Left ventricle myocardium inferior (tissue), 1 donor: ENCODE measurements at places on chromosomes 4 and X. TPM values are rescaled to one million over a fixed set of nuclear protein-coding genes. Genes with fewer than 3 reads are reported as not detected.

TMPRSS11D gene
- not detected for total RNA-seq

- no peaks in the 10 kb centered on the region for H3K36me3 ChIP-seq
- peak overlapping the region; percentile 61 for H3K27ac ChIP-seq
- H3K4me3 ChIP-seq: no peak overlapping the region
- no peaks in the 10 kb centered on the region for H3K4me1 ChIP-seq
- H3K27me3 ChIP-seq: no peaks in the 10 kb centered on the region
These were observed 14.9 kb downstream of the ADH1A start for GRCh38 chr4:99275885-99276284.

DNA sequence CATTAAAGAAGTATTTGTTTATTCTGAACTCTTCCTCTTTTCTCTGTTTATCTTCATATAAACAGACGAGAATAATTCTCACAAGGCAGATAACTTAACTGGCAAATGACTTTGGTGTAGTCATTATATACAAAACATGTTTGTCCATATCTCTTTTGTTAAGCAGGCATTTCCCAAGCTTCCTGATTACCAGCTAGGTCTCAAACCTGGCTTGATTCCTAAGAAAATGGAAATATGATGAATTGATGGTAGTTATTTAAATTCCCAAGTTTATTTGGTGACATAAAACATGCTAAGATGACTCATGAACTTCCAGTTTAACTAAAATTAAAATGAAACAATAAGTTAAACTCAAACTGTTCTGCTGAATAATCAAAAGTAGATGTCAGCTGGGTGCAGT lies 96.8 kb downstream of the ARSJ start:
- no peak overlapping the region for H3K27ac ChIP-seq
- no peaks in the 10 kb centered on the region for H3K27me3 ChIP-seq
- H3K36me3 ChIP-seq: no peaks in the 10 kb centered on the region
- H3K4me3 ChIP-seq: no peak overlapping the region

GAGE12G gene
- total RNA-seq: not detected

HSD17B13 gene
- 0.08 TPM for total RNA-seq

LGI2 gene
- 3.0 TPM for total RNA-seq

SLITRK4 gene
- total RNA-seq: 0.30 TPM

GRCh38 chr4:180564448-180564847 lies 1678.8 kb upstream of the TENM3 start:
- H3K4me1 ChIP-seq: no peaks in the 10 kb centered on the region
- H3K36me3 ChIP-seq: no peaks in the 10 kb centered on the region
- DNase-seq: no peak
- no peak overlapping the region for H3K27ac ChIP-seq
- H3K27me3 ChIP-seq: no peaks in the 10 kb centered on the region

MAGEB1 gene
- total RNA-seq: not detected

ZDHHC9 gene
- 11.9 TPM for total RNA-seq

CXorf49 gene
- not detected for total RNA-seq

GRCh38 chrX:103687696-103688201 lies 1.2 kb upstream of the MORF4L2 start:
- H3K27ac ChIP-seq: peak overlapping the region; percentile 98
- H3K27me3 ChIP-seq: no peaks in the 10 kb centered on the region
- H3K4me3 ChIP-seq: peak overlapping the region; percentile 75
- H3K36me3 ChIP-seq: peaks cover 19% of the 10 kb centered on the region
- peaks cover 24% of the 10 kb centered on the region for H3K4me1 ChIP-seq
- DNase-seq: peak; percentile 37

- H3K36me3 ChIP-seq: no peaks in the 10 kb centered on the region
- H3K4me1 ChIP-seq: no peaks in the 10 kb centered on the region
- DNase-seq: no peak
- no peaks in the 10 kb centered on the region for H3K27me3 ChIP-seq
- no peak overlapping the region for H3K27ac ChIP-seq
These were observed 47.4 kb upstream of the APOOL start for GRCh38 chrX:84956304-84956703.

- DNase-seq: no peak
- no peaks in the 10 kb centered on the region for H3K27me3 ChIP-seq
- no peaks in the 10 kb centered on the region for H3K4me1 ChIP-seq
- no peaks in the 10 kb centered on the region for H3K36me3 ChIP-seq
- H3K4me3 ChIP-seq: no peak overlapping the region
These were observed 38.3 kb downstream of the SERPINA7 start for GRCh38 chrX:106000203-106000602.

GRCh38 chr4:173252024-173252935 lies 81.9 kb downstream of the HMGB2 start:
- no peaks in the 10 kb centered on the region for H3K4me1 ChIP-seq
- no peaks in the 10 kb centered on the region for H3K27me3 ChIP-seq
- H3K4me3 ChIP-seq: no peak overlapping the region
- H3K36me3 ChIP-seq: peaks cover 3% of the 10 kb centered on the region
- no peak overlapping the region for H3K27ac ChIP-seq
- peak; percentile 33 for DNase-seq

DNA sequence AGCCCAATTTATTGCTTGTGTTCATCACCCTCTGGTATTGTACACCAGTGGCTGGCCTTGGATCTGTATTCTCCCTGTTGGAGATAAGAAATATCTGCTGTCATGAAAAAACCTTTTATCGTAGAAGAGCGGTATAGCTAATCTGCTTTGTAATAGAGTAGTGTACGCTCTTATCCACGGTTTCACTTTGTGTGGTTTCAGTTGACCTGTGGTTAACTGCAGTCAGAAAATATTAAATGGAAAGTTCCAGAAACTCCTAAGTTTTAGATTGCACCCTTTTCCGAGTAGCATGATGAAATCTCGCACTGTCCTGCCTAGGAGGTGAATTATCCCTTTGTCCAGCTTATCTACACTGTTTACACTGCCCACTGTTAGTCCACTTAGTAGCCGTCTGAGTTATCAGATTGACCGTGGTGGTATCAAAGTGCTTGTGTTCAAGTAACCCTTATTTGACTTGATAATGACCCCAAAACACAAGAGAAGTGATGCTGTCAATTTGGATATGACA lies 42.4 kb downstream of the KDM6A start:
- H3K4me1 ChIP-seq: peaks cover 44% of the 10 kb centered on the region
- no peaks in the 10 kb centered on the region for H3K36me3 ChIP-seq
- H3K27ac ChIP-seq: no peak overlapping the region
- H3K4me3 ChIP-seq: peak overlapping the region; percentile 11
- no peaks in the 10 kb centered on the region for H3K27me3 ChIP-seq

DNA sequence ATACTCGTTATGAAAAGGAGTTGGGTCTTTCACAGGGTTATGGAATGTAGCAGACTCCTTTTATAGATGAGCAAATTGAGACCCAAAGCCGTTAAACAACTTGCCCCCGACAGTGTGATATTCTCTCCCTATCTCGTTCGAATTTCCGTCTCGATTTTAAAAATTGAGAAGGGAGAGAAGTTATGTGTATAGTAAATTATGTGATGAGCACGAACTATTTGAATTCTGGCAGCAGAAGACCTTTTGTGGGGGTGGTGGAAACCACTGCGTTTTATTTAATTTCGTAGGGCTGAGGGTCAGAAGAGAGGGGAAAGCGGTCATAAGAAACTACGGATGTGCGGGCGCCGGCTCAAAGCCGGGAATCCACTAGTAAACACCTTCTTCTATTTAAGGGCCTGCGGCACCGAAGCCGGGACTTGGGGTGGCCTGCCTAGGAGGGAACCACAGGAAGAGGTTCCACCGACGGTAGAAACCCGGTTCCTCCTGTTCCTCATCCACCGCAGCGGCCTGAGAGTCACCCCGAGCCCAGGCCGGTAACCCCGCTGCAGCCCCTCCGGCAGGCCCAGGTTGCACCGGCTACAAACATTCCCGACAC lies 1.5 kb upstream of the DDX3X start:
- peaks cover 24% of the 10 kb centered on the region for H3K4me1 ChIP-seq
- H3K27ac ChIP-seq: peak overlapping the region; percentile 99
- DNase-seq: peak; percentile 13
- H3K36me3 ChIP-seq: no peaks in the 10 kb centered on the region

DNA sequence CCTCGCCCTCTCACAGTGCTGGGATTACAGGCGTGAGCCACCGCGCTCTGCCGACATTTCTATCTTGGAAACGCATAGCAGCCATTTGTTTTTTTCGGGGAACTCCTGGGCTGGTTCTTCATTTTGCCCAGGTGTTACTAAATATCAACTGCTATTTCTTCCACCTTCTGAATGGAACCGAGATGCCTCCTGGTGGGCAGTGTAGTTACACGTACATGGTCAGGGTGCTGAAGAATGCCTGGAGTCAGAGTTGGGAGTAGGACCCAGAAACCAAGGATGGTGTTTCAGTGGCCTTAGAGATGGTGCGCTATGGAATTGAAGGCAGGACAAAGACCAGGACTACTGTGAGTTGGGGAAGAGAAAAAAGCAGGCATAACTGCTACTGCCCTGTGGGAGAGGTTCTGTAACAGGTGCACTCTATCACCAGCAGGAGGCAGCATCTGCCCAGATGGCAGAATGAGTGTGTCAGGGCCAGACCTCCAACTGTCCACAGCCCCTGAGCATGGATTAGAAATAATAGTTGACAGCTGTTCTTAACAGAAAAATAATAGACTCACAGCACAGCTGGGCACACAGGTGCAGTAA lies 81.7 kb downstream of the ZC4H2 start:
- H3K4me1 ChIP-seq: no peaks in the 10 kb centered on the region
- H3K4me3 ChIP-seq: no peak overlapping the region
- H3K27ac ChIP-seq: no peak overlapping the region
- no peaks in the 10 kb centered on the region for H3K36me3 ChIP-seq

GRCh38 chr4:140374130-140374477 lies 658 bp downstream of the SCOC start:
- DNase-seq: no peak
- H3K4me3 ChIP-seq: peak overlapping the region; percentile 95
- H3K27me3 ChIP-seq: no peaks in the 10 kb centered on the region
- no peaks in the 10 kb centered on the region for H3K36me3 ChIP-seq
- H3K27ac ChIP-seq: peak overlapping the region; percentile 96

ERVMER34-1 gene
- 3.9 TPM for total RNA-seq

SATL1 gene
- total RNA-seq: not detected

GRCh38 chr4:56622176-56622575 lies 58.9 kb downstream of the HOPX start:
- H3K4me3 ChIP-seq: no peak overlapping the region
- H3K27ac ChIP-seq: no peak overlapping the region
- no peak for DNase-seq

CLNK gene
- not detected for total RNA-seq

TMPRSS11F gene
- total RNA-seq: not detected

GNRHR gene
- total RNA-seq: not detected

SPANXB1 gene
- not detected for total RNA-seq

DNA sequence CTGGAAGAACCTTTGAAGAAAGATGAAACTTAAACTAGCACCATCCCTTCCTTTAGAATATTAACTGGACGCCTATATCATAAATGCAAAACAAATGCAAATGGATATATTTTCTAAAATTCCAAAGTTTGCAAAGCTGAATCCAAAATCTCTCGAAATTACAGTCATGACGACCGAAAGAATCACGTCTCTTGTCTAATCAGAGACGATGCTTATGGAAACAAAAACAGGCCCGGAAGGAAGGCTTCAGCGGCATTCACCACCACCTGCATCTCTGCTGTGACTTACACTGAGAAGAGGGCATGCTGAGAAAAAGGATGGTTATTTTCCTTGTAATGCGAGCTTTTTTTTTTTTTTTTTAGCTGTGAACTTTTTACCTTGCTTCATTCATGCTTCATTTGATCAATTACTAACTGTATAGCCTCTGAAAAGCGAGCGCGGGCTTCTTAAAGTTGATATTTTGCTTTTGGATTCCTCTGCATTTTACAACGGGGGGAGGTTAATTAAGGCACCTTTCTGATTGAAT lies 209.3 kb downstream of the SOWAHB start:
- H3K27ac ChIP-seq: peak overlapping the region; percentile 38
- H3K4me3 ChIP-seq: peak overlapping the region; percentile 71
- no peak for DNase-seq
- peaks cover 46% of the 10 kb centered on the region for H3K4me1 ChIP-seq
- peaks cover 37% of the 10 kb centered on the region for H3K27me3 ChIP-seq

DNA sequence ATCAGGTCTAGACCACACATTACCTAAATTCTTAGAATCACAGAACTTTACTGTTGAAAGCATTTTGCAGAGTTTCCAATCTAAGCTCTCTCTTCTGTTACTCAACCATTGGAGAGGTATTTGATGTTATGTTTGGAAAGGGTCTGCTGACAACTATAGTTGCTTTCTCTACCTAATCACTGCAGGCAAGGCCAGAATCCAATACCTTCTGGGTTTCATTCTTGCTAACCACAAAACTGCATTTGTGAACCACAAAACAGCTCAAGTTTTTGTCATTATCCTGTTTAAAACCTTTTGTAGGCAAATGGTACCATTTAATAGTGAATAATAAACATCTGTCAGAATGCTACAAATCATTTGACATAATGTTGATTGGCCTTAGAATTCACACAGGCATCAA lies 380.1 kb downstream of the GASK1B start:
- H3K27me3 ChIP-seq: no peaks in the 10 kb centered on the region
- H3K4me3 ChIP-seq: no peak overlapping the region
- no peak for DNase-seq
- H3K27ac ChIP-seq: no peak overlapping the region
- H3K4me1 ChIP-seq: no peaks in the 10 kb centered on the region
- no peaks in the 10 kb centered on the region for H3K36me3 ChIP-seq

DNA sequence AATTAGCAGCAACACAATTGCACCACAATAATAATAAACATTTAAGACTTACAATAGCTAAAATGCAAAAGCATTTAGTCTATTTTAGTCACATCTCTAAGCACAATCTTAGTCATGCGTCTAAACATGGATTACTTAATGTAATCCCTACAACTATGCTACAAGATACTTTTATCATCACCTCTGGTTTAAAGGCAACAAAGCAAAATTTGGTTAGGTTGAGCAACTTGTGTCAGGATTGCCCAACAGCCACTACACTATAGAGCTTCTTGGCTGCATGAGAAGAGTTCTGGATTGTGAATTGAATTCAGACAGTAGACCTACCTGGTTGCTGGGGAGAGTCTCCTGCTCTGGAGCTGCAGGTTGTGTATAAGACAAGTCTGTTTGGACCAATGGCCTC lies 146.5 kb upstream of the PUDP start:
- H3K27ac ChIP-seq: no peak overlapping the region
- H3K4me3 ChIP-seq: no peak overlapping the region
- H3K36me3 ChIP-seq: no peaks in the 10 kb centered on the region
- H3K4me1 ChIP-seq: no peaks in the 10 kb centered on the region

- DNase-seq: no peak
- H3K36me3 ChIP-seq: peaks cover 15% of the 10 kb centered on the region
- H3K4me1 ChIP-seq: peaks cover 88% of the 10 kb centered on the region
- H3K27ac ChIP-seq: peak overlapping the region; percentile 98
- H3K27me3 ChIP-seq: no peaks in the 10 kb centered on the region
- no peak overlapping the region for H3K4me3 ChIP-seq
These were observed 20.1 kb downstream of the IGFBP7 start for GRCh38 chr4:57090079-57090478.
